ENCODE measurements at places on chromosomes 4 and X.
A peak's percentile ranks its signal among the peaks of the same experiment; 100 is the strongest.

- DNase-seq, result no peak
Measured at GRCh38 chrX:124338733-124339514, 6.5 kb downstream of the TEX13D start.

- no peak for DNase-seq
Measured at GRCh38 chrX:45540181-45540580, 339.5 kb upstream of the DIPK2B start.

- peak; percentile 35 for DNase-seq
Measured at GRCh38 chr4:139083607-139083955, 68.0 kb downstream of the NOCT start.

GRCh38 chr4:159652871-159653270 is 550.0 kb downstream of the RAPGEF2 start:
- DNase-seq, result no peak

DNA sequence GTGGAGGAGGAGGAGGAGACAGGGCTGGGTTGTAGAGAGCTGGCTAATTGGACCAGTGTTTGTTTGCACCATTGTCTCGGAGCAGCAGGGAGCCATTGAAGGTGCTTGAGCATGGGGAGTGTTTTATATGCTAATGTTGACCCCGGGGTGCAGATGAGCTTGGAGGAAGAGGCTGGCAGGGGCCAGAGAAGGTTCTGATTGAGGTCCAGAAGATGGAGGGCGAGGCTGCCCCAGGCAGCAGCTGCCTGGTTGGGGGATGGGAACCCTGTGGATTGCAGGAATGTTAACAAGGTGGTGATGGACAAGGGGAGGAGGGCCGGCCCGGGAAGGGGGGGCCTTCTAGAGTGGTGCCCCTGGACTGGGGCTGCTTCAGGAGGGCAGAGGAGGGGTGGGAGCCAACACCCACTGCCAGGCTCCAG is 18.0 kb downstream of the DOK7 start:
- DNase-seq, result no peak

- no peak for DNase-seq
Measured at GRCh38 chrX:99705701-99706100, 704.4 kb downstream of the PCDH19 start.

- no peak for DNase-seq
Measured at GRCh38 chr4:11250510-11250909, 178.2 kb downstream of the HS3ST1 start.

GRCh38 chrX:69179380-69179911 is 14.2 kb upstream of the PJA1 start:
- no peak for DNase-seq

- no peak for DNase-seq
Measured at GRCh38 chr4:173181848-173182247, 13.2 kb downstream of the GALNT7 start.

- DNase-seq, result no peak
Measured at GRCh38 chrX:110145854-110146253, 142.9 kb downstream of the TMEM164 start.
